ENCODE measurements at places on chromosomes 1 and 21.

- DNase-seq: peak; percentile 85
Measured at GRCh38 chr1:218345673-218346390, 696 bp downstream of the TGFB2 start.

- peak; percentile 59 for DNase-seq
Measured at GRCh38 chr1:27057801-27058625, 45.4 kb upstream of the TENT5B start.

DNA sequence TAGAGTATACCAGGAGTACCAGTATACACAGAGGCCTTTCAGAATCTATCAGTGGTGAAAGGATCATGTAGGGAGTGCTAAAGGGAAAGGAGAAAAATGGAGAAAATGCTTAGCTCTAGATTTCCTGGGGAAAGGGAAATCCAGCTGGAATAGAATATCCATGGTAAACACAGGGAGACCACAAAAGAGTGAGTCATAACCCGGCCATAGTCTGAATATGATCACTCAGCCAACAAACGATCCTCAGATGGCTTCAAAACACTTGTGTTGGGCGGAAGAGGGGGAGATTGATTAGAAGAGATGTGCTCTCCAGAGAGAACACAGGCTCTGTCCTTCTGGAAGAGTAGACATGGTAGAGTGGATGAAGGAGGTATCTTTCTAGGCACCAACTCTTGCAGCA, 180.6 kb downstream of the PAPPA2 start:
- no peak for DNase-seq

GRCh38 chr1:12019858-12020509, 686 bp downstream of the MIIP start:
- DNase-seq: no peak

Data from hindlimb muscle (tissue), 1 donor.